ENCODE measurements at places on chromosomes 2 and 18.

GRCh38 chr2:601806-602455 lies 75.3 kb downstream of the TMEM18 start:
- DNase-seq = no peak

- DNase-seq = no peak
Observed at GRCh38 chr2:64947885-64948284, 41.3 kb upstream of the SLC1A4 start.

GRCh38 chr18:74508366-74508765 lies 12.2 kb downstream of the CNDP2 start:
- no peak for DNase-seq

- DNase-seq = no peak
Observed at GRCh38 chr2:181305301-181306123, 151.7 kb upstream of the ITGA4 start.

- no peak for DNase-seq
Observed at GRCh38 chr2:109195193-109196045, 66.4 kb downstream of the SH3RF3 start.

- DNase-seq = no peak
Observed at GRCh38 chr2:227411320-227411989, 23.7 kb upstream of the SCYGR1 start.

Measured in NCI-H1436 treated with DMSO at 0.1 percent for 48 hours (cell line).